ENCODE measurements at places on chromosomes 1 and 21.

- DNase-seq: no peak
Measured at GRCh38 chr1:225453797-225454648, 26.2 kb upstream of the LBR start.

DNA sequence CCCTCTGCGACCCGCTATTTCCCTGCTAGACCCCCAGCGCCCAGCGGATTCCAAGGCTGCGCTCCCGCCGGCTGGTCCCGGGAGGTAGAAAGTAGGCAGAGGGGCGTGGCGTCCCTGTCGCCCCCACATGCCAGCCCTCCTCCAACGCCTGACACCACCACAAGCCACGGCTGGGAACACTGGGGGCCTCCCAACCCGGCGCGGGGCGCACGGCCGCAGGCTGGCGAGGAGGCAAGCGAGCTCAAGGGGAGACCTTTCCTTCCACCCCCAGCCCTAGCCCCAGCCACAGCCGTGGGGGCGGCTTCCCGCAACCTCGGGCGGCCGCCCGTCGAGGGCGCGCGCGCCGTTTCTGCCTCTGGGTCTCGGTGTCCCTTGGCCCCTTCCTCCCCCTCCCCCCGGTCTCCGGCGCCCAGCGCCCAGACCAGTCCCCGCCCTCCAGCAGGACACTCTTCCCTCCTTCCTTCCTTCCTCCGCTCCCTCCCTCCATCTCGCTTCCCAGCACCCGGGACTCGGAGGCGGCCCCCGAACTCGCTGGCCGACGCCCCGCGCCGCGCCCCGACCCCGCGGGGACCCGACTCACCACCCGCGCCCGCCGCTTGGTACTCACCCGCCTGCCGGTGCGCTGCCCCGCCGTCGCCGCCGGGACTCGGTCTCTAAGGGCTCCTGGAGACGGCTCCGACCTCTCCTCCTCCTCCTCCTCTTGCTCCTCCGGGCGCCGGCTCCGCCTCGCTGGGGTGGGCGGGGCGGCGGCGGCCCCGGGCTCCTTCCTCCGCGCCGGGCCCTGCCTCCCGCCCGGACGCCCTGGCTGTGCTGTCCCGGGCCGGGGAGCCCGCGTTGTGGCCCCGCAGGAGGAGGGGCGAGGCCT lies at the start of gene GNG12:
GNG12 (minus strand) TSS at position 731 of the 865 bp plus-strand sequence. CDS start 125,781 bp downstream, outside the sequence.
- peak; percentile 41 for DNase-seq

DNA sequence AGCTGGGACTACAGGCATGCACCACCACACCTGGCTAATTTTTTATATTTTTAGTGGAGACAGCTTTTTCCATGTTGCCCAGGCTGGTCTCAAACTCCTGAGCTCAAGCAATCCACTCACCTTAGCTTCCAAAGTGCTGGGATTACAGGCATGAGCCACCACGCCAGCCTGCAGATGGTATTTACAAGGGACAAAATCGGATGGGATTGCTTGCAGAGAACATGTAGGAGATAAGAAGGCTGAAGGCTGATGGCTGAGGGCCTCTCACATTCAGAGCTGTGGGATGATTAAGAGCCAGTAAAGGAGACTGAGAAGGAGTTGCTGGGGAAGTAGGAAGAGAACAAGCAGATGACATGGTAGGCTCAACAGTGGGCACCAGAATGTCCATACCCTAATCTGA lies 24.0 kb upstream of the QSOX1 start:
- no peak for DNase-seq

DNA sequence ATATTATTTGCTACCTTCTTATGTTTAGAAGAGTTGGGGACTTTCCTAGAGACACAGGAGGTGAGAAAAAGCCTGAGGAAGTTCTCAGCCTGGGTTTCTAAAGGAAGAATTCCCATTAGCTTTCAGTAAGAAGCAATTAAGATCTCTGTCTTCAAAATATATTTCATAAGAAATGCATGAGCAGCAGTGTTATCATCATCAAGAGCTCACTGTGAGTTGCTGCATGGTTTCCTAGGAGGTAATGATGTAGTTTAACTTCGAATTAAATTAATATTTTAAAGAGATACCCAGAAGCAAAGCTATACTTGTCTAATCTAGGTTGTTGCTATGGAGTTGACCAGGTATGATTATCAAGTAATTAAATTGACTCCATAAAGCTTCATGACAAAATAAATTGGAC lies 5.7 kb upstream of the POGZ start:
- DNase-seq: no peak

GRCh38 chr1:244065960-244066388 lies 14.9 kb downstream of the ZBTB18 start:
- DNase-seq: no peak

GRCh38 chr1:207002724-207003146 lies 29.8 kb downstream of the C1orf116 start:
- DNase-seq: no peak

DNA sequence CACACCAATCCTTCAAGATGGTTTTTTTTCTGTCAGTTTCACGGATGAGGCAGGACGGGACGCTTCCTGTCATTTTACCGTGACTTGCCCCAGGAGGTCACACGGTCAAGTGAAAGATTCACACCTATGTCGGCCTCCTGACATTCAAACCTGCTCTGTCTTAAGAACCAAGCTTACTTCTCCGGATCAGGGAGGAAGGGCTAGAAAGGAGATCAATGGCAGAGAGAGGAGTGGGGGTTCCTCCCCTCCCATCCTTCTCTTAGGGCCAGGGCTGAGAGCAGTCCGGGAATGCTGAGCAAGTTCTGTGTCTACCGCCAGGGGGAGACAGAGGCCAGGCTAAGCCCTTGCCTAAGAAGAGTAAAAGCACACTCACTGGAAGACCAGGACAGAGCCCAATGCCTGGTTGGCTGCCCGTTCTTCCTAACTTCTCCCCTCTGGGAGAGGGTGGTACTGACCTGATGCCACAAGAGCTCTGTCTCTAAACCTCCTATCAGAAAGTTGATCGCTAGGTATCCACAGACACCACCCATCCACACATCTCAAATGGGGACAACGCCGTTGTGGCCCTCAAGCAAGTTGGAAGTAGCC lies 1.1 kb upstream of the PPM1J start:
- peak; percentile 88 for DNase-seq

DNA sequence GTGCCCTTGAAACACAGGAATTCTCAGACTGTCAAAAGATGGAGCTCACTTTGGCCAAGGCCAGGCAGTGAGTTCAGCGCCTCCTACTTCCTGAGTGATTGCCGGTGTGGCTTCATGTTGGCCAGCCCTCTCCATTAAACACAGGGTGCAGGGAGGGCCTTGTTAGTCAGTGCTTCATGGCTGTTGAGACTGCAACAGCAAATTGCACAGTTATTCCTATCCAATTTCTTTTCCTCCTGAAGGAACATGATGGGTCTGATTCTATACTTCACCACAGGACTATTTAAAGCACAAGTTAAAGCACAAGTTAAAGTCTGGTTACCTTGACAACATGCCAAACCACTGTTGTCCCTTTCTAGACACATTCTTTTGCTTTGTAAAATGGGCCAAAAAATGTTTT lies 156.6 kb downstream of the SIPA1L2 start:
- DNase-seq: no peak

- DNase-seq: peak; percentile 55
Measured at GRCh38 chr21:41419921-41420862, 5.8 kb upstream of the MX1 start.

- no peak for DNase-seq
Measured at GRCh38 chr1:7608628-7609305, 162.3 kb upstream of the VAMP3 start.

- DNase-seq: no peak
Measured at GRCh38 chr1:79726321-79726720, 719.8 kb upstream of the ADGRL4 start.

- no peak for DNase-seq
Measured at GRCh38 chr1:248853663-248854375, 5.1 kb downstream of the ZNF692 start.

- DNase-seq: no peak
Measured at GRCh38 chr1:235892202-235892601, 25.5 kb upstream of the LYST start.

DNA sequence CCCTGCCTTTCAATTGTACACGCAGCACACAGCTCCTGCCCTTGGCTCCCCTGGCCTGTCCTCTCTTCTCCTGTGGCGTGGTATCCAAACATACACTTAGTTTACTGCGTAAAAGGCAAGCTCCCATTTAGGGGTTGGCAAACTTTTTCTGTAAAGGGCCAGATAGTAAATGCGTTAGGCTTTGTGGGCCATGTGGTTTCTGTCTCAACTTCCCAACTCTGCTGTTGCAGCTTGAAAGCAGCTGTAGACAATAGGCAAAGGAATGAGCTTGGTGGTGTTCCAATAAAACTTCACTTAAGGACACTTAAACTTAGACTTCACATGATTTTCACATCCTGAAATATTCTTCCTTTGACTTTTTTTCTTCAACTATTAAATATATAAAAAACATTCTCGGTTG lies 63.3 kb downstream of the RHOU start:
- no peak for DNase-seq

DNA sequence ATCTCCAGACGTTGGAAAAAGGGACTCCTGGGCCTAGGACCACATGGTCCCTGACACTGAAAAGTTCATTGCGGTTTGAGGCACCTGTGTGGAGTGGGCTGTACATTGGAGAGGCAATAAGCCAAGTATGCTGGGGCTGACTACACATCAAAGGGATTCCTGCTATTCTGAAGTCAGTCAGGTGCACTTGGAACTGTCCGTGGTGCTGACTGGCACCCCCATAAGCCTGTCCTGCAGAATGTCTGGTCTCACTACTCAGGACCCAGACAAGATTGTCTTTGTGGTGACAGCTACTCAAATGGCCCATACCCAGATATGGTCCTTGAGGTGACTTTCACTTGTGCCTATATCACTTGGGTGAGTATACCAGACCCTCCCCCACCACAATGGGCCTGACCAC lies 150.6 kb downstream of the RWDD3 start:
- DNase-seq: peak; percentile 30

GRCh38 chr21:17114045-17114444 lies 398.8 kb upstream of the CXADR start:
- DNase-seq: no peak

- DNase-seq: no peak
Measured at GRCh38 chr1:228226141-228226874, 18.5 kb downstream of the OBSCN start.

DNA sequence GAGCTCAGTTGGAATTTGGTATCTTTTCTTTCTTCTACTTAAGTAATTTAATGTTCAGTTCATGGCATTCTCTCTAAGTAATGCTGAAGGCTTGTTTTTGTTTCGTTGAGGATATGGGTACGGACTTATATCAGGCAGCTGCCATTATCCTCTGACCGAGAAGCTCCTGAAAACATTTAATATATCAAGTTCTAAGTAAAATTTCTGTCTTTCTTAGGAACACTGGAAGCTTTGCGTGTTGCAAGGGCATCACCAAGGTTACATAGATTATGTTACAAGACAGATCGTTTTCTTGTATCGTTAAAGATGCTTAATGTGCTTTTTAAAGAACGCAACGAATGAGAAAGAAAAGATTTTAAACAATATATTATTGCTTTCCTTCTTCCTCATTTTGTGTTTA lies 1.0 kb upstream of the GALNT2 start:
- DNase-seq: no peak

GRCh38 chr1:231693361-231694074 lies 66.9 kb downstream of the DISC1 start:
- DNase-seq: no peak

GRCh38 chr21:45128613-45129188 lies 54.3 kb downstream of the ADARB1 start:
- DNase-seq: peak; percentile 81

DNA sequence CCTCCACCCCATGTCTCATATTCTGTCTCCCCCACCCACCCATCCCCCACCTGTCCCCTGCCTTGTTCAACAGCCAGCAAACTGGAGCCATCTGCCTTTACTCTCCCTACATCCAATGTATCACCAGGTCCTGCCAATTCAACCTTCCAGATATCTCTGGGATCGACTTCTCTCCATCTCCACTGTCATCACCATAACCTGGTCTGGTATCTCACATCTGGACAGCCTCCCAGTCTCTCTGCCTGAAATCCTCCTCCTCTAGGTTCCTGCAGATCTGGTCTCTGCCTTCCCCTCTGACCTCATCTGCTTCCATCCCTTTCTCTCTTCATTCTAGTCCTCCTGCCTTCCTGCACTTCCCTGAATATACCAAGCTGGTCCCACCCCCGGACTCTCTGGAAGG lies 22.2 kb upstream of the CDCA8 start:
- no peak for DNase-seq

DNA sequence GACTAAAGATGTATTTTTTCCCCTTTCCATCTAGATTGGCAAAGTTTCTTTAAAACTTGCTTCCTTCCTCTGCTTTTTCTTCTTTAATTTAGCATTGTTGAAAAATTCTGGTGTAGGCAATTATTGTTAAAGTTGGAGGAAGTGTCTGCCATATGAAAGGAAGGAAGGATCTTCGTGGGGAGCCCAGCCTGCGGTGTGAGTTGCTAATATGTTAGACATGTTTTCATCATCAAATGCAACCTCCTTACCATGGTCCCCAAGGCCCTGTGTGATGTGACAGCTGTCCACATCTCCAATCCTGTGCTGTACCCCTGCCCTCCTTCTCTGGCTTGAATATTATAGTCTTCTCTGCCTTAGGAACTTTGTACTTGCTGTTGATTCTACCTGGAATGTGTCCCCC lies 81.0 kb upstream of the ZBTB18 start:
- no peak for DNase-seq

DNA sequence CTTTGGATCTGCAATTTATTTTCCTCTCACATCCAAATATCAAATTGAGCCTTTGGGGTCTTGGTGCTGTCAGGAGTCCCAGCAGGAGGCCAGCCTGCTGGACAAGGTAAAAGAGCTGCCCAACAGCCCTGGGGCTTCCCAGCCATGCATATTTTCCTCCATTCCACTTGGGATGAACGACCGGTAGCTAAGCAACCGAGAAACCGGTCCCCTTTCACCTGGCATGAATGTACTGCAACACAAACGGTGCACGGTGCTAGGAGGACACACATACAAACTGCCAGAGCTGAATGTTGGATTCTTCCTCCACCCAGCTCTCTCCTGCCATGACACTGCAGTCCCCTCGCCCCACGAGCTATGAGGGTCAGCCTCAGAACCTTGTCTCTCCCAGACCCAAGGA lies 42.7 kb downstream of the BCAR3 start:
- no peak for DNase-seq

GRCh38 chr21:22763442-22763841 lies 1765.2 kb downstream of the NCAM2 start:
- no peak for DNase-seq

- DNase-seq: no peak
Measured at GRCh38 chr1:54276617-54277450, 76.9 kb downstream of the MRPL37 start.

- DNase-seq: no peak
Measured at GRCh38 chr1:185058876-185059275, 13.5 kb downstream of the RNF2 start.

Measured in activated T-cell treated with anti-CD3 and anti-CD28 coated beads, Interleukin-2, amount 50 U/mL, for 48 hours (primary cell).